ENCODE measurements at places on chromosomes 7 and 10.

DNA sequence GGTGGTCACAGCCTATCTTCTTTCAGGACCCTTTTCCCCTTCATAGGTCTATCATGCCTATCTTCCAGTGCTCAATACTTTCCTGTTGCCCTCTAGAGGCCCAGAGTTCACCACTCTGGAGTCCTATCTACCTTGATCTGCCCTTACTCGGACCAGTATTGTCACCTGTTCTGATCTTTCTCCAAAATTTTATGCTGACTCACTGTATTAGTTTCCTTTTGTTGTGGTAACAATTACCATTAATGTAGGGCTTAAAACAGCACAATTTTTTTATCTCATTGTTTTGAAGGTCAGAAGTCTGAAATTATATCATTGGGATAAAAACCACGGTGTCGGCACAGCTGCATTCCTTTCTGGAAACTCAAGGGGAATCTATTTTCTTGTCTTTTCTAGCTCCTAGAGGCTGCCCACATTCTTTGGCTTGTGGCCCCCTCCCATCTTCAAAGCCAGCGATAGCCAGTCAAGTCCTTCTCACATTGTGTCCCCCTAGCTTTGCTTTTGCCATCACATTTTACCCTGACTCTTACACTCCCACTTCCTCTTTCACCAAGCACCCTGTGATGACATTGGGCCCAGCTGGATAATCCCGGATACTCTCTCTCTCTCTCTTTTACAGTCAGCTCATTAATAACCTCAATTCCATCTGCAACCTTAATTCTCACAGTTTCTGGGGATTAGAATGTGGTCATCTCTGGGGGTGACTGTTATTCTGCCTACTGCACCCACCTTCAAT lies 54.6 kb downstream of the TFAM start:
- no peak for DNase-seq

- DNase-seq: no peak
Observed at GRCh38 chr10:110324201-110324804, 19.6 kb upstream of the SMNDC1 start.

- no peak for DNase-seq
Observed at GRCh38 chr10:81479316-81479715, 395.7 kb upstream of the NRG3 start.

- no peak for DNase-seq
Observed at GRCh38 chr10:76657337-76658012, 980.1 kb downstream of the KCNMA1 start.

GRCh38 chr10:88557658-88558057 lies 25.5 kb downstream of the RNLS start:
- DNase-seq: no peak

GRCh38 chr10:77005871-77006270 lies 631.7 kb downstream of the KCNMA1 start:
- DNase-seq: no peak

GRCh38 chr10:110840225-110840922 lies 31.4 kb upstream of the PDCD4 start:
- DNase-seq: no peak

GRCh38 chr7:135840591-135840990 lies 92.0 kb upstream of the FAM180A start:
- no peak for DNase-seq

GRCh38 chr10:121310151-121310711 lies 288.0 kb downstream of the FGFR2 start:
- no peak for DNase-seq

DNA sequence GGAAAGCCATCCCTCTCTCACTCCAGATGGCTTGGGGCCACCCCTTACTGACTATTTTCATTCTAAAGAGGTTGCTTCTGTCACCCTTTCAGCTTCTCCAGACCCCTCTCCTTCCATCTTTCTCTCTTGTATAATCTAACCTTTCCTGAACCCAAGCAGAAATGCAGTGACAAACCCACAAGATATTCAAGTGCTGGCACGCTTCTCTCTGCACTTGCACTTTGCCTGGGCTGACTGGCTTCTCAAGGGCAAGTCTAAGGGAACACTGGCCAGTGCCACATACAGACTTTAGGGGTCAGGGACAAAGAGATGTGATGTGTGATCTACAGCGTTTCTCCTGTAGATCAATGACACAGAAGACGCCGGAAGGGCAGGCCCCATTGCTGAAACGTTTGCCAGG lies 150.4 kb upstream of the LANCL2 start:
- DNase-seq: no peak

GRCh38 chr10:102438374-102438773 lies 6.0 kb upstream of the CUEDC2 start:
- no peak for DNase-seq

- DNase-seq: no peak
Observed at GRCh38 chr10:34469446-34469845, 345.6 kb downstream of the PARD3 start.

- no peak for DNase-seq
Observed at GRCh38 chr7:136869991-136870865, 1.8 kb downstream of the CHRM2 start.

- no peak for DNase-seq
Observed at GRCh38 chr7:150781961-150782360, 18.2 kb downstream of the TMEM176B start.

DNA sequence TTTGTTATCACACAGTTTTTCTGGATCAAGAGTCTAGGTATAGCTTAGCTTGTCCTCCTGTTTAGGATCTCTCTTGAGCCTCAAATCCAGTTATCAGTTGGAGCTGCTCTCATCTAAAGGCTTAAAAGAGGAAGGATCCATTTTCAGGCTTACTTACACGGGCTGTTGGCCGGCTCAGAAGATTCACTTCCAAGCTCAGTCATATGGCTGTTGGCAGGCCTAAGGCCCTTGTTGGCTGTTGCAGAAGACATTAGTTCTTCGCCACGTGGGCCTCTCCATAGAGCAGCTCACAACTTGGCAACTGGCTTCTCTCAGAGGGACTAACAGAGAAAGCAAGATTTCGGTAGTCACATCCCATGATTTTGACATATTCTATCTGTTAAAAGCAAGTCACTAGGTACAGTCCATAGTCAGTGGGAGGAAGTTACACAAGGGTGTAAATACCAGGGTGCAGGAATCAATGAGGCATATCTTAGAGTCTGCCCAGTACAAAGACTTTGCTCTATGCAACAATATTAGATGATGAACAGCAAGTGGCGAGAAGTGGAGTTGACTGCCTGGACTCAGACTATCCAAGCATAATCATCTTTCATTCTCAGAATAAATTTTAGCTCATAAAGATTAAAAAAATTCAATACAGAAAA lies 280.1 kb upstream of the MBL2 start:
- DNase-seq: no peak

DNA sequence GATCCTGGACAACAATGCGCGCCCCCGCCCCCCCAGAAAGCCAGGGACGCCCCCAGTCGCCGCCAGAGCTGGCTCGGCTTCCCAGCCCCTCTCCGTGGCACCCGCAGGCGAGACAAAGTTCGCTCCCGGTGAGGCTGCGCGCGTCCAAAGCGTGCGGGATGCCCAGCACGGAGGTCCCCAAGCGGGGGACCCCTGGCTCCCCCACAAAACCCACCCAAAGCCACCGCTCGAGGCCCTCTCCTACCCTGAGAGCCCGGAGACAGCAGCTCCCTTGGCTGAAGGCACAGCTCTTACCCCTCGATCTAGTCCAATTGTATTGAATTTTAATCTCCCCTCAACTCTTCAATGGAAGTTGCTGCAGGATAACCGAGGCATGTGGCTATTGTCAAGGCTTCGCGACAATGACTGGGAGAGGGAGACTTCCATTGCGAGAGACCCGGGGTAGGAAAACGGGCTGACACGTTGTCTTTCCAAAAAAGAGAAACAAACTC lies 305.3 kb downstream of the PRPF18 start:
- no peak for DNase-seq

GRCh38 chr7:36348256-36348655 lies 41.4 kb upstream of the ANLN start:
- DNase-seq: peak; percentile 17

- DNase-seq: no peak
Observed at GRCh38 chr7:91750091-91750490, 130.4 kb downstream of the MTERF1 start.

DNA sequence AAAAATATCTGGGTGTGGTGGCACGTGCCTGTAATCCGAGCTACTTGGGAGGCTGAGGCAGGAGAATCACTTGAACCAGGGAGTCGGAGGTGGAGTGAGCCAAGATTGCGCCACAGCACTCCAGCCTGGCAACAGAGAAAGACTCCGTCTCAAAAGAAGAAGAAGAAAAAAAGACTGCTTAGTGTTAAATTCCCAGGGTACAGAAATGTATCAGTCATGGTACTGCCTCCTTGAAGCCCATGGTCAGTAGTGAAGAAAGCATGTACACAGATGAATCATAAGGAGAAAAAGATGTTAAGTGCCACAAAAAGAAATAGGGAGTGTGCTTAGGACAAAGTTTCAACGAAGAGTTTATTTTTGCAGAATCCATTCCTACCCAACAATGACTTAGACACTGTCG lies 62.5 kb upstream of the KMT2E start:
- no peak for DNase-seq

DNA sequence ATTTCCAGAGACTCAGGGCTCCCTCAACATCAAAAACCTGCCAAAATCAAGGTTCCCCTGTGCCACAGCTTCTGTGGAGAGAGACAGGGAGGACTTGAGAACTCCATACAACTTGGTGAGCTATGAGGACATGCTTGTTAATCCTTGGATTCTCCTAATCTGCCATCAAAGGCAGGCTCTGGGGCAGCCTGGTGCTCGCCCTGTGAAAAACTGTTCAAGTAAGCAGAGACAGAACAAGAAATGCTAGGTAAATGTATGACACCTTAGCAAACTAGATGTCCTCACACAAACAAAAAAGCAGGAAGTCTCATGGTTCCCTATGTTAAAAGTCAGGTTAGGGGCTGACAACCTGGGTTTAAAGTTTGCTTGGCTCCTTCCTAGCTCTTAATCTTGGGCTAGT lies 73.6 kb downstream of the ANK3 start:
- no peak for DNase-seq

DNA sequence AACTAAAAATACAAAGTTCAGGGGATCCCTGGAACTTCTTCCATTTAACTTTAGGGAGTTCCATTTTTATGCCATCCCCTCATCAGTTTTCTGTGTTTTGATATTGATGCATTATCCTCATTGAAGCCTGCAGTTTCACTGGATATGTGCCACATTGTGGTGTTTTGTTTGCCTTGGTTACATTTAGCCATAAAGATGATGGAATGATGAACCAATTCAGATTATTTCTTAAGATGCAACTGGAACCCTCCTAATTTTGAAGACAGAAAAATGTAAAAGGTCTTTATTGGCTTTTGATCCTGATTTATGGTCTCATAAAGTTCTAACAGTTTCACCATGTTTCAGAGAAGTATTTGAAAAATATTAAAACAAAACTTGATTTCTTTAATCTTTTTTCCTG lies 314.2 kb upstream of the KLF6 start:
- DNase-seq: no peak

GRCh38 chr10:111379534-111380187 lies 302.8 kb downstream of the ADRA2A start:
- no peak for DNase-seq

GRCh38 chr10:15852111-15852557 lies 8.2 kb downstream of the MINDY3 start:
- no peak for DNase-seq

DNA sequence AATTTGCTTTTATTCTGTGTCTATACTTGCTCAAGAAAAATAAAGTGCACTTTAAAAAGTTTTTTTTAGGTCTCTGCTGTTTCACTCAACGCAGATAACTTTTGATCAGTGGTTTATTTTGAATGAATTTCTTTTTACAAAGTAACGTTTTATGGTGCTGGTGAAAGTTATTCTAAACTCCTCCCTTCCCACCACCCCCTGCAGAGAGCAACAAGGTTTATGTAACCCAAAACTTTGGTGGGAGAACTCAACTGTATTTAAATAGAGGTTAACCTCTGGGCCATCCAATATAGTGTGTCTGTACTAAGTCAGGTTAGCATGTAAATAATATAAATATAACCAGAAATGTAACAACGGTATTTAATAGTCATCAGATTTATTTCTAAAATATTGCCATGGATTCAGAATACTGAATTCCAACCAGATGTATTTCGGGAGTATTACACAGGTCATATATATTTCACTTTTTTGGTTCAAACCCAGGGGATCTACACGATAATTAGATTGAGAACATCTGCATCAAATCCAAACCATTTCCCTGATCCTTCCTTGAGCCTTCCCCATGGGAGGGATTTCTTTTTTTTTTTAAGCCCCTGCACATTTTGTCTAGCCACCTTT lies 3.9 kb upstream of the CUX1 start:
- no peak for DNase-seq

GRCh38 chr7:50479743-50480517 lies 29.8 kb upstream of the FIGNL1 start:
- no peak for DNase-seq

DNA sequence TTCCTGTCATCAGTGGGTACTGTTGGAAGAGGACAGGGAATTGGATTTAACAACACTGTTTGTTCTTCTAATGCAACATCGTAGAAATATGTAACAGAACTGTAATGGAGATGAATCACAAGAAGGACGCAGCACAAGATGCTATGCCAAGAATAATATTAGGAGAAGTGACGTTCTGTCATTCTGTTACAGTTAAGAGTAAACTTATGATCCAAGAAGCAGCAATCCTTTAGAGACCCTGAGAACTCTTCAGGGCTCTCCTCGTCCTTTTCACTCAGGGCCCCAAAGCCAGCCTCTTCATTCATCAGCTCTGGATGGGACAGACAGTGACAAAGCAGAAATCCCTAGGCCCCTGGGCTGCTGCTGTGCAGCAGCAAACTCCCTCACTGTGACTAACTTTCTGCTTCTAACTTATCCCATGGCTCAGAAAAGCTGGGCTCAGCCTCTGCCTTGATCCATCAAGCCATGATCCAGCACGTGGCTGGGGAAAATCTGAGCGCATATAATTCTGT lies 8.7 kb upstream of the IL6 start:
- DNase-seq: peak; percentile 76

GRCh38 chr7:38685851-38686250 lies 54.7 kb upstream of the AMPH start:
- DNase-seq: no peak

DNA sequence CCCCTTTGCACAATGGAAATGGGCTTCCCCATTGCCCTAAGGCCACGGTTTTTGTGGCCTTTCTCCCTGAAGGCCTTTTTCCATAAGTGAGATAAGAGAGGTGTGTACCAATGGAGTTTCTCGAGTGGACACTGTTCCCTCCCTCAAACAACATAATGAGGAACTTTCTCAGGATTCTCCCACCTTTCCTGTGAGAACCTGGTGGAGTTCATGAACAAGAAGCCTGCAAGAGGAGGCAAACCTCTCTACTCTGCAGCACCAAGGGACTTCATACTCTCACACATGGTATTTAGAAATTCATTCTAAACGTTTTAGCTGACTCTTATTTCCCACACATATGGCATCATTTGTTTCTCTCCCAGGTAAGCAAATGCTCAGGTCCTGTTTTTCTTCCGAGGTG lies 7.3 kb upstream of the RBM33 start:
- DNase-seq: no peak

- no peak for DNase-seq
Observed at GRCh38 chr7:159048656-159049055, 96.0 kb downstream of the VIPR2 start.

DNA sequence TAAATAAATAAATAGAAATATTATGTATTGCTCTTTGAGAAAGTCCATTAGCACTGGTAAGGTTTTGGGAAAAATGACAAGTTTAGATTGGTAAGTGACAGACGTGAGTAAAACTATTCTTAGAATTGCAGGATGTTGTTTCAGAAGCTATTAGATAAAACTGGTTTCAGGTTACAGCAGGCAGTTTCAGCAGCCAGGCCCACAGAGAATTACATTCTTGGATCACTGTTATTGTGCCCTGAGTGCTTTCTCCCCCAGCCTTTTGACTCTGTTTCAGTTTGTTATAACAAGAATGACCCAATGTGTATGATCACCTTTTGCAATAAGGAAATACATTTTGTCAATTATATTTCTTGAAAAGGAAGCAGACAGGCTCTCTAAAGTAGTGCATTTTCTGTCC lies 86.5 kb downstream of the DKK1 start:
- no peak for DNase-seq

Measured in BJ (cell line).